Hepatocyte (in vitro differentiated cells): ENCODE measurements at places on chromosomes 6 and 20. TPM values are rescaled to one million over a fixed set of nuclear protein-coding genes. Genes with fewer than 3 reads are reported as not detected.

- no peaks in the 10 kb centered on the region for H3K4me1 ChIP-seq
- H3K36me3 ChIP-seq = no peaks in the 10 kb centered on the region
- no peak overlapping the region for H3K4me3 ChIP-seq
- H3K27ac ChIP-seq = no peak overlapping the region
- no peak for DNase-seq
These were observed 10.6 kb upstream of the FUCA2 start for GRCh38 chr6:143522039-143522600.

The IL17F gene
- not detected in 2 replicates for total RNA-seq

The KCNK16 gene
- total RNA-seq = not detected in 2 replicates

- H3K36me3 ChIP-seq = no peaks in the 10 kb centered on the region
- H3K4me3 ChIP-seq = no peak overlapping the region
- no peaks in the 10 kb centered on the region for H3K4me1 ChIP-seq
- DNase-seq = no peak
- no peak overlapping the region for H3K27ac ChIP-seq
These were observed 84.8 kb upstream of the BTBD3 start for GRCh38 chr20:11832851-11833250.

GRCh38 chr6:28334286-28335039 lies 1.5 kb downstream of the ZSCAN31 start:
- H3K36me3 ChIP-seq = no peaks in the 10 kb centered on the region
- no peak for DNase-seq
- no peak overlapping the region for H3K4me3 ChIP-seq
